ENCODE measurements at places on chromosomes 4 and X.

DNA sequence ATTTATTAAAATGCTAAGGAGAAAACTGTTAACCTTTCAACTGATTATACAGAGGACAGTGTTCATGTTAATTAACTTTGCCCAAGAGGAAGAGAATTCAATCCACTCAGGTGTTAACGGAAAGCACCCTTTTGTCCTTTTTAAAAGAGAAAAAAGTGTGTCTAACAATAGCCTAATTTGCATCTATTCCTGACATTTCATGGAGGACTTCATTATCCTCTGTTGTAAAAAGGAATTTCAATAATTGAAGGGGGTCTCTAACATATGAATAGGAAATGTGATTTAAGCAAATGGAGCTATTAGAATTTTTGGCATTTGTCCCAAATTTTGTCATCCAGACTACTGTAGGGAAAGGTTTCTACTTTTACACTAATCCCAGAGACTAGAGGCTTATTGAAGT is 44.6 kb upstream of the GC start:
- DNase-seq: no peak

GRCh38 chrX:72305286-72306084 is at the start of gene CITED1:
Gene CITED1 (minus strand): TSS chrX:72305914. CDS start chrX:72302869, 3,045 bp downstream.
- DNase-seq: no peak

DNA sequence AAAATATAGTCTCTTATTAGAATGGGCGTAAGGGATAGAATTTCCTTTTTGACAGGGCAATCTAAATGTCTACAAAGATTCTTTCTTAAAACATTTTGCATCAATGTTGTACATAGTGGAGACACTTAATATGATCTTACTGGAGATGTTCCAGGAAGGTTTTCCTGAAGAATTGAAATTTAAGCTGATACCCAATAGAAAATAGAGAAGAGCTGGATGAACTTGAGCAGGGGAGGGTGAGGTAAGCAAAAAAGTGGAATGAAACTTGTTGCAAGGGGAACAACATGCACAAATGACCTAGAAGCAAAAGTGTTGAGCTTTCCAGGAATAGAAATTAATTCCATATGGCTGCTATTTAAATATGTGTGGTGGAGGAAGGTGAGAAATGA is 19.7 kb downstream of the SLAIN2 start:
- DNase-seq: no peak

- no peak for DNase-seq
These were observed 108.0 kb upstream of the PCDH18 start for GRCh38 chr4:137640156-137640837.

GRCh38 chrX:79366873-79367749 is at the start of gene ITM2A:
Gene ITM2A (minus strand): TSS chrX:79367334. CDS start chrX:79367215, 119 bp downstream.
- peak; percentile 73 for DNase-seq

DNA sequence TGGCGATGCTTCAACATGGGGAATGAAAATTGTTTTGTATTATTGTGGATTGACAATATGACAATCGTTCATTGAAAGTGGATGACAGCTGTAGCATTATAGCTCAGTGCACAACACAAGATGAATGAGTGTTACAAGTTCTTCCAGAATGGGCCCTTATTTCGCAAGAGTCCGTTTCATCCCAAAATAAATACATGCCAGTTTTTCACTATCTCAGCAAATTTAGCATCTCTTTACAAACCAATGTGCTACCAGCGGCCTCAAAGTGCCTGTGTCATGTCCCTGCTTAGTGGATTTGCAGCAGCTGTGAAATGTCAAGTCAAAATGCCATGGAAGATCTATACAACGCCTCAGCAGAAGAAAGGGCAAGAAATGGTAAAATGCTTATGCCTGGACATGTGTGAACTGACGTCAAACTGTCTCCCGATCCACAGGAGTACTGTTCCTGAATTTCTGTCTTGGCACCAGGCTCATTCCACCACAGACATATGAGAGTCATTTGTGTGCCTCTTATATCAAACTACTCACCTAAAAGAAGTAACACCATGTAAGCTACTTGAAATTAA is 109.6 kb downstream of the MAML3 start:
- DNase-seq: no peak

- no peak for DNase-seq
These were observed 173.9 kb downstream of the RTL9 start for GRCh38 chrX:110532581-110532931.

DNA sequence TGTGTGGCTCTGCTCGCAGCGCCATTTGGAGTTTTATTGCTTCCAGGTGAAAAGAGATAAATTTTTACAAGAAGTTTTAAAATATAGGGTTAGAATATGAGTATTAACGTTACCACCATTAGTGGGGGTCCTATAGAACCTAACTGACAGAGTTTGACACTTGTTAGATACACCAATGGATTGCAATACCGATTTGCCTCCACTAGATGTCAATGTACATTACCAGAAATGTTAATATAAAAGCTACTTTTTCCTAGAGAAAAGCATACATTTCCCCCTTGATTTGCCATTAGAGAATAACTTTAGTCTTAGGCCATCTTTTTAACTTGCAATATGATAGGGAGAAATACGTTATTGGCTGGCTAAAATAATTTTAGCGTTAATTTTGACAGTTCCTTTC is 108.4 kb downstream of the LINC00632 start:
- no peak for DNase-seq

GRCh38 chr4:42672359-42673081 is 15.6 kb upstream of the ATP8A1 start:
- no peak for DNase-seq

GRCh38 chrX:131728295-131729145 is 184.6 kb downstream of the OR13H1 start:
- DNase-seq: no peak

- no peak for DNase-seq
These were observed 113.5 kb upstream of the USP9X start for GRCh38 chrX:40971736-40972135.

- DNase-seq: no peak
These were observed 7.3 kb downstream of the EMCN start for GRCh38 chr4:100510551-100510950.

- no peak for DNase-seq
These were observed 118.0 kb downstream of the SOWAHB start for GRCh38 chr4:76779740-76780459.

DNA sequence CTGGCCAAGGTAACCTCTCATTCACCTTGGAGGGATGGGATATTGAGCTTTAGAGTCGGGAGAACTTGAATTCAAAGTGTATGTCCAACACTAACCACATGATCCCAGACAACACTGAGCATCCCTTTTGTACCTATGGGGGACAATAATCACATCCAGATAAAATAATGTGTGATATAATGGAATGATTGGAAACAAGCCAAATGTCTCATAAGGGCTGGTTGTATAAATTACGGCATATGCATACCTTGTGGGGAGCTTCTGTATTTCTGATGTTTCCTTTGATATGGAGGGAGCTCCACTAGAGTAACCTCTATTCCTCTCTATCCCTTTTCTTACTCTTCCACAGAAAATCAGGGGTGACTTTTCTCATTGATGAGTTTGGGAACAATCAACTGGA is 40.7 kb upstream of the LDB2 start:
- no peak for DNase-seq

DNA sequence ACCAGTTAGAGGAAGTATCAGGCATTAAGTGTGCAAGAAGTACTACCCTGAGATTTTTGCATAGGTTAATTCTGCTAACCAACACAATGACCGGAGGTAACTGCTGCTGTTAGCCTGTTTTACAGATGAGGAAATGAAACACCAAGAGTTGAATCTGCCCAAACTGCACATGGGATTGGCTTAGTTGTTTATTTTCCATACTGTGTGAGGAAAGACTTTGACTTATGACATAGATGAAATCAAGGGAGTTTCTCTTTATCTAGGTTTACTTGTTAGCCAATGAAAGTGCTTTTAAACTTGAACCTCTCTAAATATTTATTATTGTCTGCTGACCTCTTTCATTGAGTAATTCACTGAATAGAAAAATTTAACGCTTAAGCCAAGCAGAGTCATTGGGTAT is 10.3 kb downstream of the GUCY1B1 start:
- no peak for DNase-seq

DNA sequence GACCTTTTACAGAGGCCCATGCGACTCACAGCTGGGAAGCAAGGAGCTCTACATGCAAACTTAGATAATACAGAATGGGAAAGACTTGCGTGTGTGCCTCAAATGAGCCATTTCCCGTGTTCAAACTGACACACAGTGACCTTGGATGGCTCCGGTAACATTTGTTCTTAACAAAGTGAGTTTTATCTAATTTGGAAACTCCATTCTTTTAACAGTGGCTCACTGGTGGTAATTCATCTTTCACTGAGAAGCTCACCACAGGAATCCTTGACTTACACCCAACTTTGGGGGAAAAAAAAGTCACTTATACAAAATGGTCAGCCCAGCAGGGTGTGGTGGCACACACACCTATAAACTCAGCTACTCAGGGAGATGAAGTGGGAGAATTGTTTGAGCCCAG is 190.6 kb downstream of the LDB2 start:
- no peak for DNase-seq

- DNase-seq: peak; percentile 66
These were observed 1.7 kb upstream of the DCTD start for GRCh38 chr4:182918791-182919302.

GRCh38 chrX:38018766-38019425 is 12.5 kb downstream of the SYTL5 start:
- DNase-seq: no peak

DNA sequence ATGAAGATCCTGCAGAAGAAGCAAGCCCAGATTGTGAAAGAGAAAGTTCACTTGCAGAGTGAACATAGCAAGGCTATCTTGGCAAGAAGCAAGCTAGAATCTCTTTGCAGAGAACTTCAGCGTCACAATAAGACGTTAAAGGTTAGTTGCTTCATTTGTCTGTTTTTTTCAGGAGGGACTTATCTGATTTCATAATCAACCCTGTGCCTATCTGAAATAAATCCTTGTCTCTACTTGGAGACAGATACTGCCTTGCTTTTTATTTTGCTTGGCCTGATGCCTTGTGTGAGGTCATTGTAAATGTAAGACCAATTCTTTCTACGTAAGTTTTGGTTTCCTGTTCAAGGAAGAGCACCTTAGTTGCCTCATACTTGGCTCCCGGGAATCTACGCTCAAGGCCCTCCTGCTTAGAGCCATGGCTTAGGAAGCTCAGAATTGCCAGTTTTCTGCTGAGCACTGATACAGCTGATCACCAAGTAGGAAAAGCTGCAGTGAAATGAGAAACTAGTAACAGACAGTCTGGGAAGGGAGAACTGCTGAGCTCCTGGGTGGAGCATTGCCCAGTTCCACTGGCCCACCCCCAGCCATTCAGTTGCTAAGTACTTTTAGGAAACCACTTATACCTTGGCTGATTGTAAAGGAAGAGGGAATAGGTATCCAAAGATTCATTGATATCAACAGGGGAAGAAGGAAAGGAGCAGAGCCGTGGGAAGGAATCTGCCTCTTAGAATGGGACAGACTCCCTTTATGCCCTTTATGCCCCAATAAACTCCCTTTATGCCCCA is 41.8 kb downstream of the RBBP7 start:
- DNase-seq: no peak

DNA sequence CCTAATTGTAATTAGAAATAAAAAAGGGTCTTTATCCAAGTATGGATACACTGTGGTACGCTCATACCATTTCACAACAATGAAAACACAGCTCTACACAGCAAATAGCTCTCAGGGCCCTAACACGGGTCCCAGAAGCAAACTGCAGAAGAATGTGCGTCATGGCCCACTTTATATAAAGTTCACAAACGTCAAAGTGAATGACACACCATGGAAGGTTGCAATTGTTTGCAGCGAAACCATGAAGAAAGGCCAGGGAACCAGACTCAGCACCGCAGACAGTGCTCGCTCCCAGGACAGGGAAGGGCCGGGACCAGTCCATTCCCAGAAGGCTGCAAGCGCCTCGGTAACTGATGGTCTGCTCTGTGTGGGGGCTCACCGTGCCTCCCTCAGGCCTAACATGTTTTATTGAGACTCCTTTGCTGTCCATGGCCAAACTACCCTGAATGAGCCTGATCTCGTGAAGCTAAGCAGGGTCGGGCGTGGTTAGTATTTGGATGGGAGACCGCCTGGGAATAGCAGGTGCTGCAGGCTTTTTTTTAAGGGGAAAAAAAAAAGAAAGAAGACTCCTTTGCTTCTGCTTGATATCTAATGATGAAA is 47.8 kb downstream of the ACOX3 start:
- DNase-seq: no peak

DNA sequence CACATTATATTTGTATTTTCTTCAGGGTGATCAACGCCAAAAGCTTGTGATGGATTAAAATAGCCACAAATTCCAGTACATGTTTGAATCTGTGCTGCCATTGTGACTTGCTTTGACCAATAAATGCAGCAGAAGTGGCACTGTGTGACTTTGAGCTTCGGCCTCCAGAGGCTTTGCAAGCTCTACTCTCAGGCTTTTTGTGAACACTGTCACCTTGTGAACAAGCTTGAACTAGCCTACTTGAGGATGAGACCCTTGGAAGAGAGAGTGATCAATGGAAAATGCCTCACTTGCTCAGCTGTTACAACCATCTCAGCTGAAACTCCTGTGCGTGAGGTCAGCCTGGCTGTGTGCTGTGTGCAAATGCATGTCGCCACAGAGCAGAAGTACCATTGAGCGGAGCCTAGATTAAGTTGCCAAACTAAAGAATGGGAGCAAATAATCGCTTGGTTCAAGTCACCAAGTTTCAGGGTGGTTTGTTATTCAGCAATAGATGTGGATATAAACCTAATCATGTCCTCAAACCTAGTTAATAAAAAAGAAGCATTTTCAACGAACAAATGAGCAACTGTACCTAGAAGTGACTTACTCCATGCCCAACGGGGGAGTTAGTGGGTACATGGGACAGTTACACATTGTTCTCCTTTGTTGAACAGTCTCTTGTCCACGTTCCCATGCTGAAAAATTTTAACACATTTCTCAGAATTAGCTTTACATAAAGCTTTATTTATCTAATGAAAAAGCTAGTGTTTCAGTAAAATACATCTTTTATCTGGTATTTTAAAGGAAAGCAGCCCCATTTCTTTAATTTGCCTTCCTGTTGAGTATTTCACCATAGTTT is 23.5 kb downstream of the NOA1 start:
- no peak for DNase-seq

- no peak for DNase-seq
These were observed 27.7 kb downstream of the HERC3 start for GRCh38 chr4:88619971-88620370.

DNA sequence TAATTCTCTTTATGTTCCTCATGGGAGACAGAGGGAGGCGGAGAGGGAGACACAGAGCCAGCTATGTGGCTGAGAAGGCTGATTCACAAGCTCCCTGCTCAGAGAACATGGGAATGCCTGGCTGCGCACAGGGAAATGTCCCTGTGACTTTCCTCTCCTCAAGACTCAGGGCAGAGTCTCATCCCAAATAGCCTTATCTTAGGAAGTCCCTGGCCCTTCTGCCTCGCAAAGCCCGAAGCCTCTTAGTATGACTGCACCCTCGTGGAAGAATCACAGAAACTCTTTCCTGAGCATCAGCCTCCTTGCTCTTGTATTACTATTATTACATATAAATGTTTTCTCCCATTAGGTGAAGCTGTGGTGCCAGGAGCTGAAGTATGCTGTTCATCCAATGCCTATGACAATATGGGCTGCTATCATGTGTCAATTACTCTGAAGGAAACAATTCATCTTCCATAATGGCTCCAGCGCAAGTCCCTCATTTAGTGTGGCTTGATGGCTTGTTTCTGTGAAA is 230.5 kb downstream of the MGST2 start:
- DNase-seq: no peak

- DNase-seq: no peak
These were observed 2212.0 kb downstream of the PCDH7 start for GRCh38 chr4:32932156-32932555.

All from CD4-positive, alpha-beta T cell treated with Interleukin-10 for 1 hour (primary cell).